ENCODE measurements at places on chromosomes 2 and 18.

- DNase-seq: peak; percentile 56
These were observed at the start of gene LIPG for GRCh38 chr18:49561289-49562193. Gene LIPG (plus strand): TSS chr18:49562057. CDS start chr18:49562309, 252 bp downstream.

GRCh38 chr2:128736689-128737545 is 418.2 kb upstream of the HS6ST1 start:
- DNase-seq: peak; percentile 80

GRCh38 chr2:149472413-149472812 is 115.2 kb downstream of the MMADHC start:
- no peak for DNase-seq

DNA sequence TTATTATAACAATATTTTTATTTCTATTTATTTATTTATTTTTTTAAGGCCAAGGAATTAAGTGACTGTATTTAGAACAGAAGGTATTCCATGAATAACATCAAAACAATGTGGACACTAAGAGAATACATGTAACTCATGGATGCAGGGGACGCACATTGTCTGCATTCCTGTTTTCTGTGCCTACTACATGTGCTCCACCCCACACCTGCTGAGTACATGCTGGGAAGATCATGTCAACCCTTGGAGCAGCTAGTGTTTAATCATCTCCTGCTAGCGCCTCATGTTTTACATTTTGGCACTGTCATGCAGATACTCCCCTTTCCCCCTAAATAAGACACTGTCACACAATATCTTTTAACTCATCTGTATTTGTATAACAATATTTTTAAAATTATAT is 29.3 kb downstream of the DPYSL5 start:
- DNase-seq: no peak

- no peak for DNase-seq
These were observed 15.9 kb downstream of the ZNF638 start for GRCh38 chr2:71347517-71347916.

DNA sequence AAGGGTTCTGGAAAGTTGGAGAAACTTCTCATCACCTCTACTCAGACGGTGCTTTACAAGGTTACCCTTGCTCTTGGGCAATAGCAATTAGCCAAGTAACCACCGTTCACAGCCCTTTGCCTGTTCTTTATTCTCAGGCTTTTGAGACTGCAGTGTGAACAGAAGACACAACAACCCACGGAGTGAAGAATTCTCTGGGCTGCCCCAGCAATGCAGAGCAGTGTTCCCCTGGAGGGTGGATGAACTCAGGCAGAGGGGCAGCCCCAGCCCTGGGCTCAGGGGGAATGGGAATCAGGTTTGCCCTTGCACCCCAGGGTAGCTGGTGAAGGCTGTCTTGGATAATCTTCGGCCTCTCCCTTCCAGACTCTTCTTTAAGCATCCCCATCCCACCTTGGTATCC is 69.1 kb downstream of the MCFD2 start:
- no peak for DNase-seq

- DNase-seq: peak; percentile 4
These were observed 156.6 kb downstream of the DYSF start for GRCh38 chr2:71609958-71610357.

DNA sequence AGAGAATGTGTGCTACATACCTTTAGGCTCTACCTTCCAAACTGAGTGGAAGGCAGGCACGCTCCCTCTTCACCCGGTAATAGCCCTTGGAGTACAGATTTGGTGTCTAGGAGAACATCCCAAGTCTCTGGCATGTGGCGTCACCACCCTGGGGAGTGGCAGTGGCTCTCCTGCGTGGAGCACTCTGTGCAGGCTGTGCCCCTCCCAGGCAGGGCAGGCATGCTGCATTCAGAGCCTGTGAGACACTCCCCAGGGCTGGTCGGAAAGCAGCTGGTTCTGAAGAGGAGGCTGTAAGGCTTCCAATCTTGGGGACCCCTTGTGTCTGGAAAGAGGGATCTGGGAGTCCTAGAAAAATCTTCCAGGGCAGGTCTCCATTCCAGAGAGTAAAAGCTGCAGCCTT is 193.3 kb downstream of the ANKRD30B start:
- DNase-seq: no peak

GRCh38 chr2:151103551-151103950 is 158.1 kb downstream of the RBM43 start:
- no peak for DNase-seq

GRCh38 chr2:207772844-207773205 is 3.1 kb upstream of the FZD5 start:
- DNase-seq: no peak

DNA sequence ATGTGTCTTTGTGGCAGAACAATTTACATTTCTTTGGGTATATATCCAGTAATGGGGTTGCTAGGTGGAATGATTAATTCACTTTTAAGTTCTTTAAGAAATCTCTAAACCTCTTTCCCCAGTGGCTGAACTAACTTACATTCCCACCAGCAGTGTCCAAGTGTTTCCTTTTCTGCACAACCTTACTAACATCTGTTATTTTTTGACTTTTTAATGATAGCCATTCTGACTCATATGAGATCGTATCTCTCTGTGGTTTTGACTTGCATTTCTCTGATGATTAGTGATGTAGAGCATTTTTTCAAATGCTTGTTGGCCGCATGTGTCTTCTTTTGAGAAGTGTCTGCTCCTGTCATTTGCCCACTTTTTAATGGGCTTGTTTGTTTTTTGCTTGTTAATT is 43.1 kb upstream of the PTH2R start:
- DNase-seq: no peak

DNA sequence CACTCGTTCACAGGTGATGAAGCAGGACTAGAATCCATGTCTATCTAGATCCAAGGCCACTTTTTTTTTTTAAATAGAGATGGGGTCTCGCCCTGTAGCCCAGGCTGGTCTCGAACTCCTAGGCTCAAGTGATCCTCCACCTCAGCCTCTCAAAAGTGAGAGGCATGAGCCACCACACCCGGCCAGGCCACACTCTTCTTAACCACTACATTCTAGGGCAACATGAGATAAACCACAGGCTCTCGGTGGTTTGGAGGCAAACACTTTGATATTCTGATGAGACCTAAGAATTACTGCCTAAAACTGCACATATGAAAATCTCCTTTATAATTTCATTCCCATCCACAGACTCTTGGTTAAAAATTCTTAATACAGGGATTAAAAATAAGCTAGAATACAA is 51.8 kb downstream of the USP34 start:
- no peak for DNase-seq

DNA sequence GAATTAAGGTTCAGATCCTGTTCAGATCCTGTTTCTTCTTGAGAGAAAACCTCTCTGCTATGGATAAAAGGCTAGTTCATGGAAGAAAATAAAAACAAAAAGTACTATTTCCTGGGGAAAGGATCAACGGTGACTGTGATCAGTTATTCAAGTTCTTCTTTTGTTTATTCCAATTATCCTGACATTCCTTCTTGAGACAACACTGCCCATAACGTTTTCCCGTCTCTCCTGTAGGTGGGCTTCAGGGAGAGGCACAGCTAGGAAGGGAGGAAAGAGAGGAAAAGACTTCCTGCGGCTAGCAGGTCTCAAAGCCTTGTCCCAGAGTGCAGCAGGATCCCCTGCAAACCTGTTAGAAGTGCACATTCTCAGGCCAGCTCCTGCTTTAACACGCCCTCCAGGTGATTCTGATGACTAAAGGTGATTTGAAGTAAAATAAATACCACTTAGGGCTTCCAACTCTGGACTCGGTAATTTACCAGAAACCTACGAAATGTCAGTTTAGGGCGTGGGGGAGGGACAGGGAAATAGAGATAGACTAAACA is 4.5 kb upstream of the FHL2 start:
- no peak for DNase-seq

DNA sequence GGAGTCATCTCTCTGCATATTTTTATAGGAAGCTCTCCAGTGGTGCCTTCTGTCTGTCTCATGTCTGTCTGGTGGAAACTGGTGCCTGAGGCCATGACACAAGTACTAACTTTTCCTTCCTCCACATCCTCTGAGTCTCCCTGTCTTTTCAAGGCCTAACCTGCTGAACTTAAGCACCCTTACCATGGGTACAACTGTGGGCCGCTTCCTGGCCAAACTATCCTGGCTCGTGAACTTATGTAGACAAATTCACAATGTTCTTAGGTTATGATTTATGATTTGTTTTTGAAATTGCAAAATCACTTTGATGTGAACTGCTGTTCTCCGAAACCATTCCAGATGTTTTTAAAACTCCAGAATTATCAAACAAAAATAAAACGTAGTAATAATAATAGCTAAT is 804.5 kb upstream of the POU3F3 start:
- no peak for DNase-seq

DNA sequence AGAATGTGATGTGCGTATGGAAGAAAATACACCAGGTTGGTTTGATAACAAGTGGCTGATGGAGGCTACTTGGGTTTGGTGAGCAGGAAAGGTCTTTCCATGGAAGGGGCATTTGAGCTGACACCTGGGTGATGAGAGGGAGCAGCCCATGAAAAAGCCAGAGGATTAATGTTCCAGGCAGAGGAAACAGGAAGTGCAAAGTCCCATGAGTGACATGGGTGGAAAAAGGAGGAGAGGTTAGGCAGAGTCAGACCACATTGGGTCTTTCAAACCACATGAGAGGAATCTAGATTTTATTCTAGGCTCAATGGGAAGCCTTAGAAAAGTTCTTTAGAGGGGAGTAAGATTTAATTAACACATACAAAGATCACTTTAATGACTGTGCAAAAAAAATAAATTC is 195.7 kb downstream of the LRATD1 start:
- DNase-seq: no peak

- no peak for DNase-seq
These were observed 227.7 kb downstream of the ARHGAP15 start for GRCh38 chr2:143356736-143357446.

- DNase-seq: peak; percentile 44
These were observed 12.6 kb upstream of the RAB17 start for GRCh38 chr2:237603049-237603717.

- DNase-seq: no peak
These were observed 25.5 kb downstream of the PPP3R1 start for GRCh38 chr2:68226794-68227193.

DNA sequence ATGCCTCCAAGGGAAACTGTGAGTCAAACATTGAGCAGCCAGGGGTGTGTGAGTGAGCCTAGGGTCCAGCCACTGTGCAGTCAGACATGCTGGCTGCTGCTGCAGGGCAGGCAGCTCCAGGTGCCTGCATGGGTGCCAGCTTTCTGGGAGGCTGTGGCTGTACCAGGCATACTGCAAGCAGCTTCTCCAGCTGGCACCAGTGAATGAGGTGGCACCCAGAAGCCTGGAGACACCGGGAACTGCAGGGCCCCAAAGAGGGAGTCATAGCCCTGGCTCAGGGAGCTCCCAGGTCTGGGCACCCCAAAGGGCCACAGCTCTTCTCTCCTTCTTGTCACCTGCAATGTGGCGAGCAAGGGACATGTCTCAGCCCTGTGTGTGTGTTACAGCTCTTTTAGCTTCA is 283.2 kb downstream of the RPRM start:
- no peak for DNase-seq

Measured in activated naive CD8-positive, alpha-beta T cell treated with anti-CD3 and anti-CD28 coated beads, Interleukin-2, amount 10 ng/mL, durations not matched to agents 7 days and 5 days (primary cell).